ENCODE measurements at places on chromosomes 7 and 10.

- no peak for DNase-seq
Measured at GRCh38 chr7:74306004-74306729, 17.0 kb downstream of the CLIP2 start.

DNA sequence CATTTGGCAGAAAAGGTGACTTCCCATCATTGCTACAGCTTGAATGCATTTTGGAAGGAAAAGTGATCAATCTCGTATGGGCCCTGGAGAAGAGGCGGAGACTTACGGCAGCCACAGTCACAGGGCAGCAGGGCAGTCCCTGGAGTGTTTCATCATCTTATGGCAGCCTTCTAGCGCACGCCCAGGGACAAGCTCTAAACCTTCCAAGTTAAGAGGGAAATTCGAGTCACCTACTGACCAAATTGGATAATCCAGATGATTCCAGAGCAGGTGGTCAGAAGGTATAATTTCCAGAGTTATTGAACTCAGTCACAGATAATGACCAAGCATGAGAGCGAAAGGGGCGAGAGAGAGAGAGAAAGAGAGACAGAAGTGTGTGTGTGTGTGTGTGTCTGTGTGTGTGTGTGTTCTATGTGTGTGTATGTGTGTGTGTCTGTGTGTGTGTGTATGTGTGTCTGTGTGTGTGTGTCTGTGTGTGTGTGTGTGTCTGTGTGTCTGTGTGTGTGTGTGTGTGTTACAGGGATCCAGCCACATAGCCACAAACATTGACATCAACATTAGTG, 123.7 kb upstream of the ADAM12 start:
- DNase-seq: no peak

DNA sequence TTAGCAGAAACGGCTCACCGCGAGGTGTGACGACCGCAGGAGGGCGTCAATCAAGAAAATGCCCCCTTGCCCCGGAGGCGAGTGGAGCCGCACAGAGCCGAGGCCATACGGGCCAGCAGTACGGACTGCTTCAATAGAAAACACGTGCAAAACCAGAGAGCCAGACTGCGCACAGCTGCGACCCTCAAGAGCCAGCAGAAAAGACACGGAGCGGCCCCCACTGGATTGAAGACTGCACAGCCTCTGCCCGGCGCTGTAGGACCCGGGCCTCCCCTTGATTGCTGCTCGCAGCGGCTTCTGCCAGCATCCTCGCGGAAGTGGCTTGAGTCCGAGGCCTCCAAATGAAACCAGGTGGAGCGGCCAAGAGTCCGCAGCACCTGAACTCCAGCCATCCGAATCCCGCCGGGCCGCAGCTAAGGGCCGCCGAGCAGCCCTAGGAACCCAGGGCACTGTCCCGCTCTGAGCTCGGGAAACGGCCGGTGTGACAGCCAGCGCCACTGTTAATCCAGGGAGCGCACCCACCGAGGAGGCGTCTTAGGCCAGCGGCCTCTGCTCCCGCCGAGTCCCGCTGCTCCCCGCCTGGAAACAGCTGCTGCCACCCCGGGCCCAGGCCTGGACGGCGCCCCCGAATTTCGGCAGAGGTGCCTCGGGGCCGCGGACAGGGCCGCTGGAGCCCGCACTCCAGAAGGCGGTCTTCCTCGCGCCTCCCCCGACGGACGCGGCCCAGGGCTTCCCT, 660 bp upstream of the HHEX start:
- peak; percentile 36 for DNase-seq

DNA sequence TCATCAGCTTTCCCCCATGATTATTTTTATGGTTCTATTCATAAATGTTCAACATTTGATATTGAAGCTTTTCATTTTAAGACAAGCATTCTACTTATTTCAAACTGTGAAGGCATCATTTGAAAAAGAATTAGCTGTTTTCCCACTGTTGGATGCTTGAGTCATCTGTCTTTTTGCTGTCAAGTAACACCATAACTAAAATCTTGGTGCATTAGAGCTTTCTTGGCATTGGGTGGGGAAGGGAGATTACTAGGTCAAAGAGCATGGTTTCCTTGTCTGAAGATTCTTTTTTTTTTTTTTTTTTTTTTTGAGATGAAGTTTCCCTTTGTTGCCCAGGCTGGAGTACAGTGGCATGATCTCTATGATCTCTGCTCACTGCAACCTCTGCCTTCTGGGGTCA, 68.5 kb downstream of the CTBP2 start:
- no peak for DNase-seq

- DNase-seq: no peak
Measured at GRCh38 chr7:35249537-35249907, 4.4 kb downstream of the TBX20 start.

- peak; percentile 96 for DNase-seq
Measured at GRCh38 chr10:112763916-112764520, 186.0 kb upstream of the TCF7L2 start.

- no peak for DNase-seq
Measured at GRCh38 chr7:34236839-34237492, 331.6 kb downstream of the BMPER start.

GRCh38 chr7:158446281-158446680, 141.3 kb downstream of the PTPRN2 start:
- DNase-seq: no peak

GRCh38 chr10:10846504-10846900, 171.2 kb upstream of the CELF2 start:
- DNase-seq: no peak

DNA sequence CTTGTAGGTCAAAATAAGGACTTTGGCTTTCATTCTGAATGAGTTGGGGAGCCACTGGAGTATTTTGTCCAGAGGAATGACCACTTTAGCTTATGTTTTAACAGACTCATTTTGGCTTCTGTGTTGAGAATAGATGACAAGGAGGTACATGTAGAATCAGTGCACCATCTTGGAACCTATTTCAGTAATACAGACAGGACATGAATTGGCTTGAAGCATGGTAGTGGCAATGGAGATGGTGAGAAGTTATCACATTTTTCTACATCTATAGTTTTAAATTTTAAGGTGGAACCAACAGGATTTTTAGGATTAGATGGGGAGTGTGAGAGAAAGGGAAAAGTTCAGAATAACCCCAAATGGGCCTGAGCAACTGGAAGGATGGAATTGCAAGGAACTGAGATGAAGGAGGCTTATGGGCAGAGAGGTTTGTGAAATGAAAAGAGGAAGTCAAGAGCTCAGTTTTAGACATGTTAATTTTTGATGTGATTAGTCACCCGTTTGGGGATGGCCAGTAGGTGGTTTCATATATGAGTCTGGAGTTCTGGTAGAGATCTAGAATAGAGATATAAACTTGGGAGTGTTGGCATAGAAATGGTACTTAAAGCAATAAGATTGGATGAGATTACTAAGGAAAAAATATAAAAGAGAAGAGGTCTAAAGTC, 89.2 kb upstream of the JAZF1 start:
- no peak for DNase-seq

GRCh38 chr10:127976286-127976685, 69.4 kb downstream of the PTPRE start:
- peak; percentile 36 for DNase-seq

DNA sequence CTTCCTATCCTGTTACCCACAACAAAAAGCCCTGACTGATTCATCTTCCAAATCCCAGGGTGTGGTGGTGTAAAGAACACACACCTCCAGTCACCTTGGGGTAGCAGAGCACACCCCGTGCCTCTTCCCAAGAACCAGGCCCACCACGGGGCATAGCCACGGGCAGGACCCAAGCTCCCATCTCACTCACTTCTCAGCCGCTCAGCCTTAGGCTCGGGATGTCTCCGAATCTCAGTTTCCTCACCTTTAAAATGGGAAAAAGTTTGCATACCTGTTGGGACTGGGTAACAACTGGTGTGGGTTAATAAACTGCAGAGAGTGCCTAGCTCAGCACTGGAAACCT, 139.0 kb downstream of the FGFR2 start:
- DNase-seq: no peak

GRCh38 chr7:126803990-126804389, 448.8 kb downstream of the GRM8 start:
- DNase-seq: peak; percentile 3

- no peak for DNase-seq
Measured at GRCh38 chr10:109403551-109403950, 519.8 kb downstream of the XPNPEP1 start.

- peak; percentile 74 for DNase-seq
Measured at GRCh38 chr10:120506674-120507073, 49.6 kb downstream of the PLPP4 start.

DNA sequence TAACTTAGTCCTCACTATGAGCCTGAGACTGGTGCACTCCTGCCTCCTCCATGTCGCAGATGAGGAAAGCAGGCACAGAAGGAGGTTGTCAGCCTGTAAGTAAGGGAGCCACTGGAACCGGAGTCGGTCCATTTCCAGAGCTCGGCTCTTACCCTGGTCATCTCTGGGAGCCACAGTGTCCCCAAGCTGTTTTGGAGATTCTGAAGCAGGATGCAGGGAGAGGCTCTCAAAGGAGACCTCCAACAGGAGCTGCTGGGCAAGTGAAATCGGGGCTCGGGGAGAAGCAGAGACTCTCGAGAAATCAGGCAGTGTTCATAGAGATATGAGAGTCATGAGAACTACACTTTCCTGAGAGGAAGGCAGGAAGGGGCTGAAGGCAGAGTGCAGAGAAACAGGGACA, 39.0 kb downstream of the VSTM4 start:
- DNase-seq: no peak

- no peak for DNase-seq
Measured at GRCh38 chr7:94838717-94839116, 68.7 kb upstream of the PPP1R9A start.

DNA sequence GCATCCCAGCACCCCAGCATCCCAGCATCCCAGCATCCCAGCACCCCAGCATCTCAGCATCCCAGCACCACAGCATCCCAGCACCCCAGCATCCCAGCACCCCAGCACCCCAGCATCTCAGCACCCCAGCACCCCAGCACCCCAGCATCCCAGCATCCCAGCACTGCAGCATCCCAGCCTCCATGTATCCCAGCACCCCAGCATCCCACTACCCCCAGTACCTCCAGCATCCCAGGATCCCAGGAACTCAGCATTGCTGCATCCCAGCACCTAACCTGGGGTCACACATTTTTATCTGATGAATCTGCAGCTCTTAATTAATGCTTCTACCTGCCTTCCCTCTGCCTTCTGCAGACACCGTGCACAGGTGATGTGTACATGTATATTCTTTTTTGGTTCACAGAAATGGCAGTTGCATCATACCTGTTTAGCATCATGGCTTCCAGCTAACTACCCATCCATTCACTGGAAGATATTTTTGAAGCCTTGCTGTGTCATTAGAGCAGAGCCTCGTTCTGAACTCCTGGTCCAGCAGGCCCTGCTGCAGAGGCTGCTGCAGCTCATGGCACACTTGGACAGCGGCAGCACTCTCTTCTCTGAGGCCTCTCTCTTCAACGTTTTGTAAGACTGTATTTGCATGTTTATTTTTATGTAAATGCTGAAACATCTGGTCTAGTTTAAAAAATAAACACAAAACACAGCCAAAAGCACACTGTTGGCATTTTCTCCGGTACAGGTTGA, 4.6 kb upstream of the CFAP46 start:
- DNase-seq: no peak

DNA sequence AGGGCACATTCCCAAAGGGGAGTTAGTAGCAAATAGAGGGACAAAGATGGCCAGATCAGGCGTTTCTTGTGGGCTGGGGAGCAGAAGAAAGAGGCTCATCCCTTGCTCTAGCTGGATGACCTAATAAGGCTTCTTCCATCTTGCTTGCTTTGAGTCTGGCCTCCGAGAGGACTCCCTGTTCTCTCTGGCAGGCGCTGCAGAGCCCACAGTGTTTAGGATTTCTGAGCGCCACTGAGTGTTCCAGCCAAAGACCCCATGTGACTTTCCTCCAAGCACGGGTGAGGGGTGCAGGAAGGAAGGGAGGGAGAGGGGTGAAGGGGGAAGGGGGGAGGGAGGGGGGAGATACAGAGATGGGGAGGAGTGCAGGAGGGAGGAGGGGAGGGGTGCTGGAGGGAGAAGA, 203.8 kb upstream of the SVIL start:
- DNase-seq: no peak

GRCh38 chr7:18206331-18206730, 178.7 kb upstream of the PRPS1L1 start:
- no peak for DNase-seq

DNA sequence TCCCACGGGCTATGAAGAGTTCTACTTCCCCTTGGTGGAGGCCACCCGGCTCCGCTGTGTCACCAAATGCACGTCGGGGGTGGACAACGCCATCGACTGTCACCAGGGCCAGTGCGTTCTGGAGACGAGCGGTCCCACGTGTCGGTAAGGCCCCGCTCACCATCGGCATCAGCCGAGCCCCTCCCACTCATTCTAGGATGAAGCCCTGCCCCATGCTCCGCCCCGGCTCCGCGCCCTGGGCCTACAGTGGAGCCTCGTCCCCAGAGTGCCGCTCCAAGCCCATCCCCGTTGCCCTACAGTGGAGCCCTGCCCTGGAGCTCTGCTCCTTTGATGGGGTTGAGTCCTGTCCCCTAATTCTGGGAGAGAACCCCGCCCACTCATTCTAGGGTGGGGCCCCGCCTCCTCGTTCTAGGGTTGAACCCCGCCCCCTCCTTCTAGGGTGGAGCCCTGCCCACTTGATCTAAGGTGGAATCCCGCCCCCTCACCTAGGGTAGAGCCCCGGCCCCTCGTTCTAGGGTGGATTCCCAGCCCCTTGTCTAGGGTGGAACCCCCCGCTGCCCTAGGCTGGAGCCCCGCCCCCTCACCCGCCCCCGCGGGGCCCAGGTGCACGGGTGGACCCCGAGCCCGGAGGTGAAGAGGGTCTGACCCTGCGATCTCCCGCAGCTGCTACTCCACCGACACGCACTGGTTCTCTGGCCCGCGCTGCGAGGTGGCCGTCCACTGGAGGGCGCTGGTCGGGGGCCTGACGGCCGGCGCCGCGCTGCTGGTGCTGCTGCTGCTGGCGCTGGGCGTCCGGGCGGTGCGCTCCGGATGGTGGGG, 3.4 kb upstream of the MUC12 start:
- no peak for DNase-seq

DNA sequence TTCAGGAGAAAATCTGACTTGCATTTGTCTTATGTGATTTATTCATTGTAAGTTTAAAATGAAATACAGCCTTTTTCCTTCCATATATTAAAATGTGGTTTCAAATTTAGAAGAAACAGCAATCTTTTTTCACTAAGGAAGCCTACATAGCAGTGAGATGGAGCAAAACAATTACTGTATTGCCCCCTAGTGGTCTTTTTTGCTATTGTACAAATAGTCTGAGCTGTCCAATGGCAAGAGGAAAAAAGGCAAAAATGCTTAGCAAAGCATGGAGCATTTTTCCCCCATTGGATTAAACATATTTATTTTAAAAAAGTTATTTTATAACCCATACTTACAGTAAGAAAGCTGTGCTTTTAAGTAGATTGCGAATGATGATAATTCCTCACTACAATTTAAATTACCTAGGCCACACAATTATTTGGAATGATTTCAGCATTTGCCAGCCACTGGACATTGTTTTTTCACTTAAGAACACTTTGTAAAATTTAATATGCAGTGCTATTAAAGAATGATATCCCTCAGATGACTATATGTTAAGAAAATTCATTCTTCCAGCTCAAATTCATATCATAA, 119.5 kb downstream of the CPED1 start:
- peak; percentile 45 for DNase-seq

- DNase-seq: no peak
Measured at GRCh38 chr10:77857272-77857671, 69.3 kb downstream of the DLG5 start.

GRCh38 chr7:63065684-63066083, 933.0 kb upstream of the ZNF722 start:
- no peak for DNase-seq

- DNase-seq: no peak
Measured at GRCh38 chr7:69608878-69609277, 10.6 kb downstream of the AUTS2 start.

- peak; percentile 3 for DNase-seq
Measured at GRCh38 chr7:155003092-155003375, at the start of gene PAXIP1. Gene PAXIP1 (minus strand): TSS chr7:155003124. CDS start chr7:155002929, 195 bp downstream.
